ENCODE measurements at places on chromosomes 2 and 18.
A peak's percentile ranks its signal among the peaks of the same experiment; 100 is the strongest.

DNA sequence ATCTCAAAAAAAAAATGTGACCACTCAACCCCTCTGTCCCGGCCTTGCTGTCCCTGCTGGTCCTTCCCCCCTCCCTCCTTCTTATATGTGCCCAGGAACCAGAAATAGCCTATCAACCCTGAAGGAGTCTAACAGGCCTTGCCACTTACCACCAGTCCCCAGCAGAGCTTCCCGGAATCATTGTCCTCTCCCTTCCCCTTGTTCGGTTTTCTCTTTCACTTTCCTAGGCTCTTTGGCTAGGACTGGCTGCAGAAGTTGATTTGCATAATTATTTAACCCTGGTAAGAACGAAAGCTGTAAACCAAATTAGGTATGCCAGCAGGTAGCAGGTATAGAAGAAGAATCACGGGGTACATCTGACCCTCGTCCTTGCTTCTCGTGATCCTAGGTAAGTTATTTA, 72.6 kb upstream of the ZNF532 start:
- no peak for DNase-seq

GRCh38 chr2:23695214-23695889, 231.6 kb downstream of the ATAD2B start:
- no peak for DNase-seq

- DNase-seq = no peak
Measured at GRCh38 chr2:118763797-118764196, 83.7 kb downstream of the EN1 start.

- peak; percentile 34 for DNase-seq
Measured at GRCh38 chr2:85702172-85702571, 8.0 kb downstream of the GNLY start.

DNA sequence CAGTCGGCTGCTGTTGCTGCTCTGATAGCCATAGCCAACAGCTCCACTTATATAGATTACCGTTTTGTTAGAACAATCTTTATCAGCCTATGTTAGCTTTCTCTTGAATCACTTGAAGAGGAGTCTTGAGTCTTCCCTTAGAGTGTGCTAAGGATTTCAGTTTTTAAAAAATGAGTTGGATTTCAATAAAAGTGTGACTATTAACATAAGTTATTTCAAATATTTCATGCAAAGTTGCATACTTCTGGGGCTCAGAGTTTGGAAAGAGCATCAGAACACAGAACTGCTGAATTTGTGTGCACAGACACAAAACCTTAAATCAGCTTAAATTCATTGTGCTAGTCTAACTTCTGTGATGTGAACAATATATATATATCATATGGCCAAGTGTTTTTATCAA, 174.7 kb downstream of the MTX2 start:
- DNase-seq = no peak

DNA sequence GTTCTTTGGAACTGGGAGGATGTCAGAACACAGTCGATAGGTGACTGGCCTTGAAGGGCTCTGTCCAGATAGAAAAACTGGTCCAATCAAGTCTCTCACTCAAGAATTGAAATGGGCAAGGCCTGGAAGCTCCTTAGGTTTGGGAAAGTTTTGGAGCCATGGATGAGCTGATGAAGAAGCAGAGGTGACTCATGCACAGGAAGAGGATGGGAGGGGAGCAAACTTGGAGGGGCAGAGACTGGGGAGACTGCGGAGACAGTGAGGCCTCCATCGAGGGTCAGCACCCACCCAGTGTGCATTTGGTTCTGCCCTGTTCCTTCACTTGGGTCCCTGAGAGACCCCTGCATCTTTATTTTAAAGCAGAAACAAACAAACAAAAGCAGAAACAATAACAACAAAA, 41.1 kb downstream of the SOWAHC start:
- DNase-seq = no peak

- peak; percentile 3 for DNase-seq
Measured at GRCh38 chr2:90069290-90069894, 1377.9 kb downstream of the RPIA start.

GRCh38 chr18:54647176-54647575, 56.1 kb downstream of the DYNAP start:
- peak; percentile 17 for DNase-seq

DNA sequence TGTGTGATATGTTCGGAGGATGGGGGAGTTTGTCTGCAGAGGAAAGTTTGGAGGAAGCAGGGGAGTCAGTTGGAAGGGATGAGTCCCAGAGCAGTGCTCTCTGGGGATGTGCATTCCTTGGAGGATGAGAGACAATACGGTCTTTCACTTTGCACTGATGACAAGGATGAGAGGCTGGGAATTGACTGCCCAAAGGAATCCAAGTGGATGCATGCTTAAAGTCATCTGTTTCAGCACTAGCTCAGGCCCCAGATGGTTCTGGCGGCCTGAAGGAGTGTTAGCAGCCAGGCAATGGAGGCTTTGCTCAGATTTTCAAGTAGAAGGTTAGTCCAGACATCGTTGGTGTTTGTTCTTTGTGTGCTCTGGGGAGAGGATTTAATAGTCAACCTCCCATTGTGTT, 100.2 kb downstream of the CRIM1 start:
- no peak for DNase-seq

GRCh38 chr2:106858810-106859209, 27.2 kb downstream of the ST6GAL2 start:
- DNase-seq = no peak

- DNase-seq = peak; percentile 4
Measured at GRCh38 chr18:43539862-43540261, 262.6 kb upstream of the SYT4 start.

- DNase-seq = no peak
Measured at GRCh38 chr2:47095349-47096020, 59.6 kb downstream of the STPG4 start.

DNA sequence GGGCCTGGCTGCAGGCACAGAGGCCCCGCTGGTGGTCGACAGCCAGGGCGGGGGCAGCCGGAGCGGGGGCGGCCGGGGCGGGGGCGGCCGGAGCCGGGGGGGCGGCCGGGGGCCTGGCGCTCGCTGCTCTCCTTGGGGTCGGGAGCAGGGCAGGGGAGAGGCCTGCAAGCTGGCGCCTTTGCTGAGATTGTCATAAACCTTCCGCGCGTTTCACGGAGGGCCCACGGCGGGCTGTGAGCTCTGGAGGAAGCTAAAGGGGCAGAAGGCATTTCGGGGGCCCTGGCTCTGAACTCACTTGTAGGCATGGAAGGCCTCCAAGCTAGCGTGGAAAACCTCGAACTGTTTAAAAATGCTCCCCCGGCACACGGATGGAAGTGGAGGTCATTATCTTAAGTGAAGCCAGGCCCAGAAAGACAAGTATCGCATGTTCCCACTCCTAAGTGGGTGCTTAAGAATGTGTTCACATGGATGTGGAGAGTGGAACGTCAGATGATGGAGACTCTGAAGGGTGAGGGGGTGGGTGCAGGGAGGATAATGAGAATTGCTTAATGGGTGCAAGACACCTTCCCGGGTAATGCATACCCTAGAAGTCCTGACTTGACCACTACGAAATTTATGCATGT, 629 bp downstream of the PRELID3A start:
- no peak for DNase-seq

DNA sequence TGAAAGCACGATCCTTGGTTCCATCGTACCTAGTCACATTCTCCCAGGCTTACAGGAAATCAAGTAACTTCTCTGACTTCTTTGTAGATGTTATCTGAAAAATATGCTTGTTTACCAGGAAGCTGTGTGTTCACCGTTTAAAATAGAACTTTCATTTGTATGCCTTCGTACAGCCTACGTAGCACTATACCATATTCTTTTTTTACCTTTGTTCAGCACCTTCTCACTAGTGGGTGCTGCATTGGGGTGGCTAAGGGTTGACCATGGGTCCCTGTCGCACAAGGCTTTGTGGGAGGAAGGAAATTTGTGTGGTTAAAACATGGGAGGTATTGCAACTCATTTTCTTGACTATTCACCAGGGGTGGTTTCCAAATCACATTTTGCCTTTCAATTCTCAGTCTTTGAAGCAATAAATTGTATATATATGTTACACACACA, 16.6 kb downstream of the MALT1 start:
- no peak for DNase-seq

GRCh38 chr18:70195852-70196434, 9.5 kb downstream of the RTTN start:
- peak; percentile 21 for DNase-seq

DNA sequence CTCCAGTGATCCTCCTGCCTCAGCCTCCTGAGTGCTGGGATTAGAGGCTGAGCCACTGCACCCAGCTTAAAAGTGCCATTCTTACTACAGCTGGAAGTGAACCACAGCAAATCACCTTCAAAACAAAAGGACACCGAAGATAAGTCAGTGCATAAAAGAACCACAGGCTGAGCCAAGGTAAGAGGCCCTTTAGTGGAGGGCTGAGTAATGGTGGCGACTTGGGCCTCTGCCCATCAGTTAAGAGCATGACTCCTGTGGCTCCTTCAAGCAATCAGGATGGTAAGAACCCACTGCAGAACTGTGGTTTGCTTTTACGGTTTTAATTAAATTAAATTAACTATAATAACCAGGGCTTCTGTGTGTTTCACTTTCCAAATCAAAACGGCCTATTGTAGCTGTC, 75.1 kb downstream of the CTAGE1 start:
- DNase-seq = peak; percentile 59

- no peak for DNase-seq
Measured at GRCh38 chr2:98153481-98153880, 66.5 kb downstream of the VWA3B start.

DNA sequence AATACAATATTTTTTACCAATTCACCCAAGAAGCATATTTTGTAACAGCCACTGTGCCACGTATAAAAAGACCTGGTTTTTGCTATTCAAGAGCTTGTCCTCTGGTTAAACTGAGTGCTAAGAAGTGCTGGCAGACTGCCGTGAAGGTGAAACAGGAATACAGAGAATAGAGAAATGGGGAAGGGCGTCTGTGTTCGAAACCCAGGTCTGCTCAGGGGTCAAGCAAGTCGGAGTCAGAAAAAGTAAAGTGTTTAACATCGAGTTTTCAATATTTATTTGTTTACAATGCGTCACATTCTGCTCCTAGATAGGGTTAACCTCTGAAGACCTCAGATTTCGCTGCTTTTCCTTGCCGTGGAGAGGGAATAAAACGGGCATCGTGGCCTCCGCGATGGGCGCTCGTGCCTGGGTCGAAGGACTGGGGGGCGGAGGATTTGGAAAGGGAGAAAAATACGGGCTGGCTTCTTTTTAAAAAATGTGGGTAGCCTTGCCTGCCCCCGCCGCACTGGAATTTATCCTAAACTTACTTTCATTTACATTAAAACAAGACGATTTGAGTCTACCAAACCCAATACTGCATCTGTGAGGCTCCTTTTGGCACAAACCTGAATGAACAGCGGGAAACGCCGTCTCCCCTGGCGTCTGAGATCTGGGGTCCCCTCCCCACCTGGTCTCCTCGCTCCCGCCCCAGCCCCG, 1.1 kb upstream of the SNTG2 start:
- no peak for DNase-seq

Measured in kidney glomerular epithelial cell (primary cell).